ENCODE measurements at places on chromosomes 5 and 9.
A peak's percentile ranks its signal among the peaks of the same experiment; 100 is the strongest.

- DNase-seq = no peak
These were observed 129.1 kb upstream of the FBN2 start for GRCh38 chr5:128667152-128667551.

GRCh38 chr5:149372076-149372795, 6.9 kb downstream of the IL17B start:
- no peak for DNase-seq

- peak; percentile 73 for DNase-seq
These were observed 1.0 kb upstream of the NTMT1 start for GRCh38 chr9:129624947-129625346.

GRCh38 chr9:75715360-75715759, 175.1 kb upstream of the PCSK5 start:
- no peak for DNase-seq

DNA sequence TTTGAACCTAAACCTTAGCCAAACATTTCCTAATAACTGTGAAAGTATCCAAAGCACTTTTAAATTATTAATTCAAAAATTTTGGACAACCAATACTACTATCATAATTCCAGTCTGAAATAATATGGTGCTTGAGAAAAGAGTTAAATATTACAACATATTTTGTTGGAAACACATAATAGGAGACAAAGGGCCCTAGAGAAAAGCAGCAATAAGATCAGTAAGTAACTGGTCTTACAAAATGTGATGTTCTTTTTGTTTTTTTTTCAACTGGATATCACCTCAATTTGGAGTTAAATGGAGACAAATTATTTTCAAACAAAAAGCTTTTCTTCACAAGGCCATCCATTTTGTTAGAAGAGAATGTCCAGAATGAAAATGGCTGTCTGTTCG, 21.1 kb downstream of the SRFBP1 start:
- no peak for DNase-seq

- no peak for DNase-seq
These were observed 11.4 kb upstream of the IL3 start for GRCh38 chr5:132049093-132049492.

DNA sequence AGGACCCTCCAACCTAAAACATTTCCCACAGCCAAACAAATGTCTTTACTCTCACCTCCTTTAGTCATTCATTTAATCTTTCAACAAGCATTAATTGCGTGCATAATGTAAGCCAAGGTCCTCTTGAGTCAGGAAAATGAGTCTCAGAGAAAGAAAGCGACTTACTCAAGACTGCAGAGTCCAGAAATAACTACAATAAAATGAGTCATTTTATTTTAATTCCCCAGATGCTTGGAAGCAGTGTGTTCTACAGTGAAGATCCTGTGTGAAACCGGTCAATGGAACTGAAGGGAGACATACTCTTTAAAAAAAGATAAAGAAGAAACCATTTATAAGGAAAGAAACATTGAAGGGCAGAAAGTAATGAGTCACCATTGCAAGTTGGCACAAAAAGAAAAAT, 513.7 kb downstream of the CDK5RAP2 start:
- no peak for DNase-seq

DNA sequence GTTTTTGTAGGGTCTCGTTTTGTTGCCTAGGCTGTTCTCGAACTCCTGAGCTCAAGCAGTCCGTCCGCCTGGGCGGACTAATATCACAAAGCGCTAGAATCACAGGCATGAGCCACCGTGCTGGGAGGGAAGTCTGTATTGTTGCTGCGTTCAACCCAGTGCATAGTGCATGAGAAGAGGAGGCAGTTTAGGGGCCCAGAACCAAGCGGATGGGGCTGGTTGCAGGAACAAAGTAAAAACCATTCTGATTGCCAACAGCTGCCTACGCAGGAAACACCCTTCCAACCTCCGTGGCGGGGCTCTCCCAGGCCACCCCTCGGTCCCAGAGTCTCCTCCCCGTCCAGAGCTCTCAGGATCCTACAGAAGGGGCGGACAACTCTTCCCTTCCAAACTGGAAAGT, 87.1 kb downstream of the ANXA2R start:
- DNase-seq = no peak

- no peak for DNase-seq
These were observed 141.5 kb downstream of the NSG2 start for GRCh38 chr5:174187001-174187400.

GRCh38 chr9:94783928-94784327, 57.4 kb downstream of the AOPEP start:
- no peak for DNase-seq

DNA sequence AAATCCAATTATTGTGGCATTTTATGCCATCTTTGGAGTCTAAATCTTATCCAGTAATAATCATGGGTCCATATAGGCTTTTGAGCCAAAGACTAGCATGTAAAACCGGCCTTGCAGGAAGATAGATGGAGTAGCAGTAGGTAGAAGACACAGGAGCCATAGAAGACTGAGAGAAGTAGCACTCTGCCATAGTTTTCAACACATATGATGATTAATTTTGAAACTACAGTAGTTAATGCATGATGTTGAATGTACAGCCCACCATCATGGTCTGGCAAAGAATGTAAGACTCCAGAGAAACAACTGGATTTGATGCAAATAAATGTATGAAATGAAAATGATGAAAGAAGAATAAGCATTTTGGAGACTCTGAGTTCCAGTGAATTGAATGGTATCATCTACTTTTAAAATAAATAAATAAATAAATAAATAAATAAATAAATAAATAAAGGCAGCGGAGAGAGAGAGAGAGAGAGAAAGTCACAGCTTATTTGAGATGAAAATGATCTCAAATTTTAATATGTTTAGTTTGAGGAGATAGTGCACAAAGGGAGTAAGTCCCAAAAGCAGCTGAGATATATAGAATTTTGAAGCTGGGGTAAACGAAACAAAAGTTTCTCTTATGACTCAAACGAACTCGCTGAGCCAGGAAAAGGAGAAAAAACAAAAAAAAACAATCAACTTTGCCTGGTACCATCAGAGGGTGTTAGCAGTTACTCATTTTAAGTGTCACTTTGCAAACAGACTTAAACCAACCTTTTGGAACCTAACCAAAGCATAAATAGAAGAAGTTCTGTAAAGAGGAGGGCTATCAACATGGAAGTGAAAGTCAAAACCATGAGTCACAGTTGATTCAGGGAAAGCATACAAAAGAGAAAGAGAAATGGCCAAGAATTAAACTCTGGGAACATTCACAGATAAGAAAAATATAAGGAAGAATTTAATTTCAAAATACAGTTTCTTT, 388.7 kb downstream of the CETN3 start:
- no peak for DNase-seq

DNA sequence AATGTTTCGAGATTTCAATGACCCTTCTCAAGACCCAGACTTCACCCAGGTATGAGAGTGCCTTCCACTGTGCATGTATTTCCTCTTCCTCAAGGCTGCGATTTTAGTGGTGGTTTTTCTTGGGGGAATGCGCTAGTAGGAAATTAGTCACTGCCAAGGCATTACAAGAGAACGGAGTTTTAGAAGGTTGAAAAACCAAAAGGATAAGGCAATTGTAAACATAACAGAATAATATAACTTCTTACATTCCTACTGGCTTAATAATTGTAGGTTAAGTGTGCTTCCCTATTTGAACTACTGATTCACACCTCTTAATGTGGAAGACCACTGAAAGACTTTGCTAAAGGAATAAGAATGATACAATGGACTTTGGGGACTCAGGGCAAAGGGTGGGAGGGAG, 38.9 kb downstream of the ACO1 start:
- no peak for DNase-seq

- DNase-seq = no peak
These were observed 304.4 kb downstream of the TLE1 start for GRCh38 chr9:81384911-81385310.

DNA sequence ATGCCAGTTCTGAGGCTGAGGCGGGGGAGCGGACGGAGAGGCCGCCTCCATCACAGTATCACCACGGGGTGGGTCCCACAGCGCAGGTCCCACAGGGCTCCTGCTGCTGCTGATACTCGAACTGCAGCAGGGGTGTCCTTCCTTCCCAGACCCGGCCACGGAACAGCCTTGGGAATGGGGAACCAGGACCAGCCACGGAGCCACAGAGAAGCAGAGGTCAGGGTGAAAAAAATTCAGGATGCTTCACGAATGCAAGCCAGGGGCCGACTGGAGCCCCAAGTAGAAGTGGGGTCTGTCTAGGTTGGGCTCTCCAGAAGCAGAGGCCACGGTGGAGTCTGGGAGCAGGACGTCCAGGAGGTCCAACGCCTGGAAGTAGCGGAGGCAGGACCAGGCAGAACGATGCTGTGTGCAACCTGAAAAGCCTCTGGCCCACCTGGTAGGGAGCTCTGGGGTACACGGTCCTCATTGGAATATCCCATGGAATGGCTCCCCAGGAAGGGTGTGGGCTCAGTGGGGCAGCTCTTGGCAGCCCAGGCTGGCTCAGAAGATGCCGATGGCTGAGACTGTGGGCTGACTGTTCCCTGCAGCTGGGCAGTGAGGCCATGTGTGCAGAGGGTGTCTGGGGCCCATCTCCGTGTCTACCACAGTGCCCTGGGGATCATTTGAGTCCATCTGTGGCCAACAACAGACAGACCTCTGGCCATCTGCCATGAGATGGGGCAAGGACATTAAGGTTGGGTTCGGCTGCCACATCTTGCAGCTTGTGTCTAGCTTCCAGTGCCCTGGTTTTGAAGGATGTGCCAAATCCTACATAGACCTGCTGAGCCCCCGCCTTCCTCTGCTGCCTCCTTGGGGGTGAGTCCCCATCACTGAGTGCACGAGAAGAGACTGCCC, 66.9 kb upstream of the FCN1 start:
- DNase-seq = no peak

- DNase-seq = no peak
These were observed 80.3 kb downstream of the CDH6 start for GRCh38 chr5:31273631-31274378.

DNA sequence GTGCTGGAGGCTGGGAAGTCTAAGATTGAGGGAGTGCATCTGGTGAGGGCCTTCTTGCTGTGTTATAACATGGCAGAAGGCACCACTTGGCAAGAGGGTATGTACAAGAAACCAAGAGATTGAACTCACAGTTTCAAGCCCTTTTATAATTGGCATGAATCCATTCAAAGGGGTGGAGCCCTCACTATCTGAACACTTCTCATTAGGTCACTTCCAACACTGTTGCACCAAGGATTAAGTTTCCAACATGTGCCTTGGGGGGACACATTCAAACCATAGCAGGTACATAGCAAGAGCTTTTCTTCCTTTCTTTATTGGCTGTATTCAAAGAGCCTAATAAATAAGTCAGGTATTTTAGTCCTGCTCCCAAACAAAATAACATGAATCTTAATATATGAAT, 62.7 kb downstream of the PRELID2 start:
- no peak for DNase-seq

DNA sequence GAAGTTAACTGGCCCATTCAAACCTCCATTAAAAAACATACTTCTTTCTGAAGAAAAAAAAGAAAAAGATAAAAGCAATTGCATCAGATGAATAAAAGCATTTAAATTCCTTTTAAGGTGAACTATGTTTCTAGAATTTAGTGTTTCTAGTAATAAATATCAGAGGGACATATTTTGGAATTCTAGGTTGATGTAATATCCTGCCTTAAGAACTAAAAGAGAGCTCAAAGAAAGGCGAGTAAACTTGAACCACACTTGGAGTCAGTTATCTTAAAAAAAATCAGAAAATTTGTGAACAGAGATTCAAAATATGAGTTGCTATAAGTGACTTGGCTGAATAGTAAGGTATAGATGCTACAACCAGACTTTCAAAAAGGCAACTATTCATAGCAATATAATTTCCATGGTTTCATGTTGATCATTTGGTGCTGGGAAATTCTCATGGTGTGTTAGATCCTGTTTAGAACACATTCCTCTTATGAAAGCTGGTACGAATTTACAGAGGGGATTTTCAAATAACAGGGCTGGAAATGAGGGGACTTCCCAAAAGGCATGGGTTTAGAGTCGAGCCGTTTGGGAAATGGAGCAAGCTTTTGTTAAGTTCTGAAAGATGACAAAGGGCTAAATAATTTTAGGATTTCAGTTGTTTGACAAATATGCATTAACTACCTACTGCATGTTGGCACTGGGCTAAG, 37.6 kb upstream of the RAI14 start:
- DNase-seq = no peak

- DNase-seq = peak; percentile 77
These were observed 14.2 kb upstream of the AGGF1 start for GRCh38 chr5:77015938-77016569.

DNA sequence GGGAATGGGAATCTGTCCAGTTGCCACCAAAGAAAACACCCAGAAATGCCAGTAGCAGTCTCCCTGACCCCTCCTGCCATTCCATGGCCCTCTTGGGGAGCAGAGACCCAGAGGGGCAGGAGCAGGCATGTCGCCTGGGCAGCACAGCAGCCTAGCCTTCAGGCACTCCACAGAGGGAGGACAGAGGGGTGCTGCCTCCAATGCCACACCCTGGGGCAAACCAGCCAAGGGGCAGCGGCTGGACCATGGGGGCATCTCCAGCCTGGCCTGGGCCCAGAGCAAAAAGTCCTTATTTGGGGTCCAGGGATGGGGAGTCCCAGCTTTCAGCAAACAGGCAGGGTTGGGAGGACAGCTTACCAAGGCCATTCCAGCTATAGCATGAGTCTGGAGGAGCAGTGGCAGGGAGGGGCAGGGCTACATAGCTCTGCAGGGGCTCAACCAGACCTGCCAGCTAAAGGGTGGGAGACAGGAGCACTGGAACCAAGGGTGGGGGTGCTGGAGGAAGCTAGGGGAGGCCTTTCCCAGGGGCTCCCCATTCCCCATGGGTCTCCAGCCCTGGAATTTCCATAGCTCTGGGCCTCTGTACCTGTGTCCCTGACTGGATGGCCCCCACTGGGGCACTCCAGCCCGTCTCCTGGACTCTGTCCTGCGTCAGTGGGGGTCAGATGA, 6.7 kb downstream of the BRD3 start:
- DNase-seq = no peak

- peak; percentile 44 for DNase-seq
These were observed 61.2 kb upstream of the TAF11L2 start for GRCh38 chr5:17436761-17437221.

DNA sequence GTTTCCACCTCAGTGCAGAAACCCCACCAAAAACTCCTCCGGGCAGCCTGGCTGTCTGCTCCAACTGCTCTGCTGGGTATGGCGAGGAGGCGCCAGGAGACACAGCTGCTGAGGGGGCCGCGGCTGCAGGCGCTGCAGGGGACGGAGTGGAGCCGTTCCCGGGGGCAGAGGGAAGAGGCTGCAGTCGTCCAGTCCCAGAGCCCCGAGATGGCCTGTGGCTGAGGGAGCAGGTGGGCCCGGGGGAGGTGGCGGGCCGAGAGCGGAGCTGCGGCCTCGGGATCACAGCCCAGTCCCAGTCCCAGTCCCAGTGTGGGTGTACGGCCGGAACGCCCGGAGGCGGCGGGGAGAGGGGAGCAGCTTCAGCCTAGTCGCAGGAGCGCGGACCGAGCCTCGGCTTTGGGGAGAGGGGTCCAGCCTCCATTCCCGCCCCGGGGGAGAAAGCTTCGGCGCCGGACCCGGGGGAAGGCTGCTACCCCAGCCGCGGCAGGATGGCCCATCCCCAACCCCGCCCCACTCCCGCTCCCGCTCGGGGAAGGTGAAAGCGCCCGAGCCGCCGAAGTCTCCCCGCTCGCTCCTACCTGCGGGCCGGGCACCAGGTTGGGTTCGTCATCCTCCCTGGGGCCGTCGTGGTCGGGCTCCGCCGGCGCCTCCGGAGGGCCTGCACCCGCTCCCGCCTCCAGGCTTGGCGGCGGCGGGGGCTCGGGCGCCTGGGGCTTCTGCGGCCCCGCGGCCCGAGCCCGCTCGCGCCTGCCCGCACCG, 513 bp downstream of the FAM193B start:
- DNase-seq = peak; percentile 37
